Natural killer cell treated with Interleukin-12 subunit alpha and Interleukin-12 subunit beta and Interleukin-15 and Interleukin-18, amount 100 ng/mL, for 72 hours (primary cell): ENCODE measurements at places on chromosomes 13 and 19. TPM values are rescaled to one million over a fixed set of nuclear protein-coding genes. Genes with fewer than 3 reads are reported as not detected.

Gene FUT1
- total RNA-seq: 0.21 TPM

Gene ZNF544
- 40.9 TPM for total RNA-seq

Gene PLA2G4C
- total RNA-seq: 8.2 TPM

Gene CBY2
- total RNA-seq: not detected

GRCh38 chr19:48274173-48274572 lies 4.3 kb downstream of the ZNF114 start:
- DNase-seq: no peak

GRCh38 chr19:18470787-18471186 lies 32.9 kb upstream of the ISYNA1 start:
- no peak for DNase-seq

DNA sequence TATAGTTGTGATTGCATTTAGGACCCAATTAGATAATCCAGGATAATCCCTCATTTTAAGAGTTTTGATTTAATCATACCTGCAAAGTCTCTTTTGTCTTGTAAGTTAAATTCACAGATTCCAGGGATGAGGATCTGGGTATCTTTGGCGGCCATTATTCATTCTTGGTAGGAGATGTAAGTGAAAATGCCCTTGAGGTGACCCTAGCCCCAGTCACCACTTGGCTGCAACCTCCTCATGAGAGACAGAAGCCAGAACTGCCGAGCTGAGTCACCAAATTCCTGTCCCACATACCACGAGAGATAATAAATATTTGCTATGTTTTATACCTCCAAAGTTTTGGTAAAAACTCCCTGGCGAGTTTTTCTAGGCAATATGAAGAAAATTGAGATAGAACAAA lies 389.4 kb downstream of the RFC3 start:
- DNase-seq: no peak

DNA sequence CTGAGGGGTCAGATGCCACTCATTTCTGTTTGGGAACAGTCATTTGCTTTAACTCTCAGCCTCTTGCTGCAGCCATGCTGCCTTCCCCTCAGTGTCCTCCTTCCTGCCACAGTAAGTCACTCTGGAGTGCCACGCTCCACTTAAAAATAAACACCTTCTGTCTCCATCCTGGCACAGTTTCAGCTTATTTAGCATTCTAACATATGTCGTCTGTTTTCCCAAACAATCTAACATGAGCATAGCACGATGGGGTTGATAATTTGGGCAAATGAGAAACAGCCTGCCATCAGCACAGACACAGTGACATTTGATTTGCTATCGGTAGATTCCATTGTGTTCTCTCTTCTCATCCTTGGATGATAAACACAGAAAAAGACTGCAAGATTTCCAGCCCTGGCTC lies 768.6 kb downstream of the UQCRFS1 start:
- DNase-seq: no peak

GRCh38 chr13:41199526-41199925 lies 5.2 kb upstream of the KBTBD7 start:
- no peak for DNase-seq

DNA sequence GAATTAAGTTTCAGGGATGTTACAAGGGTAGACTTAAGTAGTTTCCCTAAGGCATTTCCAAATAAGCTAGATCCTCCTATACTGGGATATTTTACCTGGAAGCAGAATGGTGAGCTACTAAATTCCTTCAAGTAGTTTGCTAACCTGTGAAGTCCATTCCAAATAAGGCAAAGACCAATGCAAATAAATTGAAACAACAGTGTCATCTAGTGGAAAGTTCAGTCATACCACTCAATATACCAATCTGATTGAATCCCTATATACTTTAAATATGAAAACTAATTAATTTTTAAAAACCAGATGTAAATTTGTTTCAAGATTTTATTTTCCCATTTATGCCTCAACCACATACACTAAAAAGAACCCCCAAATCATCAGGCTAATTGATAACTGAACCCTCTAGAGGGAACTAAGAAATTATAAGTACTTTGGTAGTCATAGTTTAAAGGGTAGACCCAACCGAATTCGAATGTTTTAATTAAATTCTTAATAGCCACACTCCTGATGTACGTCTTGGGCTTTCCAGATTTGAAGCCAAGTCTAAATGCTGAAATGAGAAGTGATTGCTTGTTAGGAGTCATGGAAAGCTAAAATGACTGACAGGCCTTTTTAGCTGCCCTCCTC lies 223.7 kb downstream of the TBC1D4 start:
- no peak for DNase-seq
